ENCODE measurements at places on chromosomes 5 and 9.

DNA sequence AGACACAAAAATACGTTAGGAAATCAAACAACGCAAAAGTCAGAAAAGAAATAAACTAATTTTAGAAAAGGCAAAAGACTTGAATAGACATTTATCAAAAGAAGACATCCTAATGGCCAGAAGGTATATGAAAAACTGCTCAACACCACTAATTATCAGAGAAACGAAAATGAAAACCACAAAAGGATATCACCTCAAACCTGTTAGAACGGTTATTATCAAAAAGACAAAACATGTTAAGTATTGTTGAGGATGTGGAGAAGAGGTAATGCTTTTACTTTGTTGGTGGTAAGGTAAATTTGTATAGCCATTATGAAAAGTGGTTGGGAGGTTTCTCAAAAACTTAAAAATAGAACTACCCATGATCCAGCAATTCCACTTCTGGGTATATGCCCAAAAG is 230.0 kb upstream of the RGMB start:
- DNase-seq = no peak

DNA sequence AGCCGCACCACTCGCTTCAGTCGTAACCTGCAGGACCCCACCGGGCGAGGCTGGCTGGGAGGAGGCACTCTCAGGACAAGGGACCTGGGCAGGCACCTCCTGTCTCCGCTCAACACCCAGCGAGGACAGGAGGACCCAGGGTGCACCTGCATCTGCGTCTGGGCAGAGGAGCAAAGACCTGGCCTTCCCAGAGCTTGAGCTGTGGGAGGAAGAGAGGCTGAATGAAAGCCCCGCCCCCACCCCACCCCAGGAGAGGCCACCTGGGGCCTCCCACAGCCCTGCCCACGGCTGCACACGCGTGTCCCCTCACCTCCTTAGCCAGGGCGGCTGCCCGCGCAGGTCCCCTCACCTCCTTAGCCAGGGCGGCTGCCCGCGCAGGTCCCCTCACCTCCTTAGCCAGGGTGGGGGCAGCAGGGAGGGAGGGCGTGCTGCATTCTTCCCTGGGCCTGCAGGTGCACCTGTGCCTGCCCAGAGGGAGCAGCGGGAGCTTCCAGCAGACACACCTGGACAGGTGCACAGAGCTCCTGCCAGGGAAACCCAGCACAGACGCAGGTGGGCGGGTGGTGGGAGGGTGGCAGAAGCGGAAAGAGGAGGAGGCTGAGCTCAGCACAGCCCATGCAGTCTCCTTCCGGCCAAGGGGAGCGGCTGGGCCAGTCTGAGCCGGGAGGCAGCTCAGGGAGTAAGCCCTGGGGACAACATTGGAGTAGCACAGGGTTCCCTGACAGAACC is 18.5 kb upstream of the SLC12A7 start:
- DNase-seq = no peak

GRCh38 chr9:79357194-79357593 is 214.6 kb upstream of the TLE4 start:
- no peak for DNase-seq

DNA sequence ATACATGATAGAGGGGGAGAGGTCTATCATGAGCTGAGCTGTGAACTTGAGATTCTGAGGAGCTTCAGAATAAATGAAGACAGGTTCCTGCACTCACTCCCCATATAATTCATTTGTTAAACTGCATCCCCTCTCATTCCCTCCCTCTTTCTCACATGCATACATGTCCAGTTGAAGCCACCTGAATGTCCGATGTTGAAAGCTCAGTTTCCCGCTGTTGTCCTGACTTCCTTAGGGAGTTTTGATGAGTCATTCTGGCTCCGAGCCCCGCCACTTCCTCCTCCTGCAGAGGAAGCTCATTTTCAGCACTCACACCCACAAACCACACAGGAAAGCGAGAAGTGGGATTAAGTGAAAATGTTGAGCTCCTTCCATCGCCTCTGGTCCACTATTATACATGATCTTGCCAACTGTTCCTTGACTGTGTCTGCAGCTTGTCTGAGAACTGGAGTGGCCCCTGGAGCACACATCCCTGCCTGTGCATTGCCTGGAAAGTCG is 121.2 kb downstream of the CEMIP2 start:
- no peak for DNase-seq

GRCh38 chr5:151596828-151597539 is 5.9 kb upstream of the FAT2 start:
- no peak for DNase-seq

DNA sequence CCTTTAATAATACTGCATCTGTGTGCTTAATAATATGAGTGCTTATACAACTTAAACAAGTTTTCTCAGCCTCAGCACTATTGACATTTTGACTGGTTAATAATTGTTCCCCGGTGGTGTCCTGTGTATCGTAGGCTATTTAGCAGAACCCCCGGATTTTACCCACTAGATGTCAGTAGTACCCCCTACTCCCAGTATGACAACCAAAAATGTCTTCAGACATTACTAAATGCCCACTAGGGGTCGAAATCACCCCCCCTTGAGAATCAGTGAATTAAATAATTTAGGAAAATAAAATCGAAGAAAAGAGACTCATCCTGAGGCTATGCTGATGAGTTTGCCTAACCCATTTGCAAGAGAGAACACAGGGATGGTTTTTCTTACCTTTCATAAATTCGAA is 166.3 kb downstream of the ATP10B start:
- no peak for DNase-seq
